NCI-H748 treated with DMSO at 0.1 percent for 48 hours (cell line): ENCODE measurements at places on chromosomes 7 and 10.
A peak's percentile ranks its signal among the peaks of the same experiment; 100 is the strongest.

DNA sequence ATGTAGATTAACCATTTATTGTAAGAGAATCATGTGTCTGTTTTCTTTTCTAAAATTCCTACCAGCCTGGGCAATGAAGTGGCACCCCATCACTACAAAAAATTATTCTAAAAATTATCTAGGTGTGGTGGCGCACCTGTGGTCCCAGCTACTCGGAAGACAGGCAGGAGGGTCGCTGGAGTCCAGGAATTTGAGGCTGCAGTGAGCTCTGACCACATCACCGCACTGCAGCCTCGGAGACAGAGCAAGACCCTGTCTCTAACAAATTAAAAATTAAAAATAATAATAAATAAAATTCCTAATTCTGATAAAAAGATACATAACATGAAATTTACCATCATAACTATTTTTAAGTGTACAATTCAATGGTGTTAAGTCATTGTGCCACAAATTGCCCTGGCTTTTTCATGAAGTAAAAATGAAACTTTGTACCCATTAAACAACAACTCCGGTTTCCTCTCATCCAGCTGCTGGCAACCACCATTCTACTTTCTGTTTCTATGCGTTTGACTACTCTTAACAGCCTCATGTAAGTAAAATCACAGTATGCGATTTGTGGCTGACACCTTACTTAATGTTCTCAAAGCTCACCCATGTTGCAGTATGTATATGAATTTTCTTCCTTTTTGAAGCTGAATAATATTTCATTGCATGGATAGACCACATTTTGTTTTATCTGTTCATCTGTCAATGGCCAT is 20.6 kb upstream of the USP6NL start:
- no peak for DNase-seq

DNA sequence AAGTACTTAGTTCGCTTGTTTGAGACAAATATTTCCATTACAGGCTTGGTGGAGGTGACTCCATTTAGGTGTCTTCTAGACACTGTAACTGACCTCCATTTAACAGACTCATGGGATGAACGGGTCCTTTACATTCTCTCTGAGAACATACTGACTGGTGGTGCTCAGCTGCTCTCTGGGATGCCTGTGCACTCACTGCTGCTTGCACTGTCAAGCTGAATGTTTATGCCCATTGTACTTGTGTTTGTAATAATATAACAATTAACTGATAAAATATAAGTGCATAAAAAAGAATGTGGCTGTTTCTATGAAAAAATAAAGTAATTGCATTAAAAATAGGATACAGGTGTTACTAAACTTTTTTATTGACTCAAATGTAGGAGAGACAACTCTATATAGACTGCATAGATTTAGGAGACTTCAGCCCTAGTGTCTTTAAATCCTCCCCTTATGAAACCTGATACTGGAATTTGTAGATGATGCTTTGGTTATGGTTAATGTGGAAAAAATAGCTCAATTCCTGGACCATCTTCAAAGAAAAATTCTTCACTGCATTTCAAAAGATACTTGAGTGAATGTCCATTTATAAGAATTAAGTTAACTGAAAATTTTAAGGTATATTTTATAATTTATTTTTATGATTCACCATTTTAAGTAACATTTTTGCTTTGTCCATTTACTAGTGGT is 85.4 kb downstream of the CDK14 start:
- DNase-seq: no peak

GRCh38 chr10:93352638-93353383 is 129.3 kb downstream of the MYOF start:
- no peak for DNase-seq

DNA sequence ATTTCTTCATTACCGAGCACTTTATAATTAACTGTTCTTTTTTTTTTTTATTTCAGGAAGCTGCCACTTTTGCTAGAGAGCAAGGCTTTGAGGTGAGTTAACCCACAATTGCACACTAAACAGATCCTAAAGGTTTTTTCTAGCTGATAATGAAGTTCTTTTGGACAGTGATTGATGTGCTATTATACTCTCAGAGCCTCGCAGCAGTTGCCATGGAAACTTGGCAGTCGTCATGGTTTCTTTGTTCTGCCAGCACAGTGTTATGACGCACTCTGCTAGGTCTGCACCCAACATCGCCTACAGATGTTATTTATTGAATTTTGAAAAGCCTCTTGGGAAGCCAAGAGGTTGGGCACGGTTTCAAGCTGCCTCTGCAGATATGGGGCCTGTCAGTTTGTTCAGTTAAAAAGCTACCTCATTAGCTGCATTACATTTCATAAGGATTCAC is 237.2 kb upstream of the KAT6B start:
- DNase-seq: peak; percentile 97

DNA sequence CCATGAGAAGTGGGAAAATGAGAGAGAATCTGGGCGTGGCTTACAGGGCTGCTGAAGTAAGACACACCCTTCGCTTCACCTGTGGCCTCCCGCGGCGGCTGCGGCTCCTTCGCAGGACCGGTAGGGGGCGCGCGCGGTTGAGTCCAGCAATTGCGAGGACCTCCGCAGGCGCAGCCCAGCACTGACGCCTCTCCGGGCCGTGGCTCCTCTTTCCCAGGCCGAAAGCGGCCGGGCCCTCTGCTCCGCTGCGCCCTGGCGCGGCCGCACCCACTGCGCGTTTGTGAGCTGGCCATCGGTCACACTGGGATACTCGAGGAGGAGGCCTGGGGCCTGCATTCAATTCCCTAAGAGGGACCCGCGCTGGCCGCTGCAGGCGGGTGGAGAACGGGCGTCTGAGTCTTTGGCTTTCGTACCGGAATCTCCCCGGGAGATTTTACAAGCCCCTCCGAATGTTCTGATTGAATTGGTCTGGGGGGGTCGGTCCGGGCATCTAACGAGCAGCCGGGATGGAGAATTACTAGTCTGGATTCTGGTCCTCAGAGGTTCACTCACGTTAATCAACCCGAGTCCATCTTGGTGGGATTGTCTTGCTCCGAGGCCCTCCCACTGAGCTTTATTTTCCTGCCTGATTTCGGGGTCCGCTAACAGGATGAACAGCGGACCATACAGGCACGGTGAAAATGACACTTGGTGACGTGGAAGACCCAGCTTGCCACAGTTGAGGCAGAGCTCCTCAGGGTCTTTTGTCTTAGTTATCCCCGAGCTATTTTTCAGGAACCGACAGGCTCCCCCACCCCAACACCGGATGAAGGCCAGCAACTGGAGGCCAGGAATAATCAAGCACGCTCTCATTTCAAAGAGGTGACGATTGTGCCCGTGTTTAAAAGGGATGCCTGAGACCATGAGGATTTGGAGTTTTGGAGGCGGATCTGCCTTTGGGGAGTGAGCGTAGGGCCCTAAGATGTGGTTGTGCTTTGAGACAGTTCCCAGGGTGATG is at the start of gene LRRD1:
Gene LRRD1, minus strand, starts transcription at position 215 of the 997 bp plus-strand sequence. CDS start 13,940 bp downstream, outside the sequence.
- DNase-seq: peak; percentile 87

- DNase-seq: peak; percentile 36
Observed at GRCh38 chr10:93542358-93542791, 24.1 kb upstream of the FFAR4 start.
